ENCODE measurements at places on chromosomes 6 and 20. TPM values are rescaled to one million over a fixed set of nuclear protein-coding genes. Genes with fewer than 3 reads are reported as not detected.

Gene CLPSL1
- not detected for total RNA-seq

Gene GCNT2
- total RNA-seq, result 7.8 TPM

Gene PHACTR1
- total RNA-seq, result 8.3 TPM

Gene HLA-B
- 1,272 TPM for total RNA-seq

Gene ERVFRD-1
- not detected for total RNA-seq

Gene TUBB2B
- total RNA-seq, result 4.3 TPM

Gene GPX5
- total RNA-seq, result not detected

Gene ENPP5
- total RNA-seq, result 8.1 TPM

Gene EYS
- total RNA-seq, result not detected

Gene PGC
- not detected for total RNA-seq

Gene C6orf58
- total RNA-seq, result not detected

Gene BPIFB4
- total RNA-seq, result not detected

Gene IPCEF1
- 3.1 TPM for total RNA-seq

Gene APOBEC2
- not detected for total RNA-seq

Gene PROKR2
- total RNA-seq, result not detected

Data from uterus (tissue), 4 donors.